Fibroblast of gingiva (primary cell): ENCODE measurements at places on chromosomes 12 and 14.
A peak's percentile ranks its signal among the peaks of the same experiment; 100 is the strongest.

DNA sequence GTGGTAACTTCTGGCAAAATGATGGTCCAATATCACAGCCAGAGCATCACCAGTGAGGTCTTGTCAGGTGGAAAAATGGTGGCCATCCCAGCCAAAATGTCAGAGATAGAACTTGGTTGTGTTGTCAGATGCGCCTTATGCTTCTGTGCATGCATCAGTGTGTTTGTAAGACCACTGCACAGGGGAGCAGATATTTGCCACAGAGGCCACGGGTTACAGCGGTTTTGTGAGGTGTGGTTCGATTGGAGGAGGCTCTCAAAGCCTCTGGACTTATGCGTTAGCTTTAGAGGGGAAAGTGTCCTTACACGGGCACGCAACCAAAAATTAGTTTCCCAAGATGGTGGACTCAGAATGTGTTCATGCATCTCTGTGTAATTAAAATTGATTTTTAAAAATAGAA lies 243.8 kb downstream of the ADGRD1 start:
- DNase-seq, result no peak

DNA sequence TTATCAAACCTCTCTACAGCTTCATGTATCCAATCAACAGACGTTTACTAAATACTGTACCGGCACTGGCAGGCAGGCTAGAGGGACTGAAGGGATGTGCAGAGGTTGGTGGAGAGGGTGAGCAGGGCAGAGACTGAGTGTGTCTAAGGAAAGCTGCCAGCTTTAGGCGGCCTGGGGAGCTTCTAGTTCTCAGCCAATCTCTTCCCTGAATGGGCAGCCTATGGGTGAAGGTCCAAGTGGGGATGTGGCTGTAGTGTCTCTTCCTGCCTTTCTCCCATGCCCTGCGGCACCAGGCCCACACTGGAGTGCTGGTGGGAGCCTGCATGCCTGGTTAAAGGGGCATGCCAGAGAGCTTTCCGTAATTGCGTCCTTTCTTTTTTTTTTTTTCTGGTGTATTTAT lies 239.8 kb downstream of the CACNA1C start:
- DNase-seq, result no peak

- no peak for DNase-seq
These were observed 43.8 kb downstream of the SLC35F4 start for GRCh38 chr14:57822081-57822480.

DNA sequence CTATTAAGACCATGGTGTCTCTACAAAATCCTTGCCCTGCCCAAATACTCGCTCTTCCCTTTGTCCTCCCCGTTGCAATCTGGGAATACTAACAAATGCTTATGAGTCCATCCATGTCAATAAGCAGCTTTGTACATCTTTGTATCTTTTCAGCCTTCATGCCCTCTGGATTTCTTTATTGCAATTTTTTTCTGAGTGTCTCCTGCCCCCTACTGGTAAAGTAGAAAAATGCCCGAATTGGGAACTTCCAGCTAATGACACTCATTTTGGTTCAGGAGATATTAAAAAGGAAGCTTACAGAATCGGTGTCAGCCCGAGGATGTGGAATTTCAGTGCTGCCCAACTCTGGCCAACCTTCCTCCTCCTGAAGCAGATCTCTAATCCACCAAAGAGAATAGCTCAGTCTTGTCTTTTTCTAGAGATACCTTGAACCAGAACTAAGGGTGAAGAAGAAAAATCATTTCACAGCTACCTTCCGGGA lies 46.0 kb downstream of the SH2B3 start:
- DNase-seq, result peak; percentile 54

DNA sequence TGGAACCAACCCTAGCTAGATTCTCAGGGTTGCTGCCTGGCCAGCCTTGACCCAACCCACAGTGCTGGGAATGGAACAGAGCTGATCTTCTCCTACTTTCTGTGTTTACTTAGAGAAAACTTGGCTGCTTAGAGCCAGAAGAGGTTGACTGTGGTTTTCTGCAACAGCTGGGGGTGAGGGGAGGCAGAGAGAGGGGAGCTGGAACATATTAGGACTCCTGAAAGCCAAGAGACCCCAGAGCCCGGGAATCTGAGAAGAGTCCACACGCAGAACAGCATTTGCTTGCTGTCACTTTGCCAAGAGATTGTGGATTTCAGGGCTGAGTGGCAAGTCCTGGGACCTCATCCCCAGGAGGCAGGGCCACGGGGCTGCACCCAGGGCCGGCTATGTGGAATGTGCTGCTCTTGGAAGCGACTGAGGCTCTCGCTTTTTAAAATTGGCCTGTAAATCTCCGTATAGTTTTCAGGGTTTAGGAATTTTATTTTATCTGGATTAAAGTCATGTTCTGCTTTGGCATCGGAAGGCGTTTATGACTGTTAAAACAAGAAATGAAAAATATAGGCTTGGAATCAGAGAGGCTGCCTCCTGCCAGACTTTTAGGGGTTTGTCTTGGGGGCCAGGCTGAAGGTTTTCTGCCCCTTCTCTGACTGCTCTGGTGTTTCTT lies 22.3 kb upstream of the MED13L start:
- DNase-seq, result peak; percentile 46

- no peak for DNase-seq
These were observed 7.4 kb downstream of the ITGB7 start for GRCh38 chr12:53199700-53200099.

DNA sequence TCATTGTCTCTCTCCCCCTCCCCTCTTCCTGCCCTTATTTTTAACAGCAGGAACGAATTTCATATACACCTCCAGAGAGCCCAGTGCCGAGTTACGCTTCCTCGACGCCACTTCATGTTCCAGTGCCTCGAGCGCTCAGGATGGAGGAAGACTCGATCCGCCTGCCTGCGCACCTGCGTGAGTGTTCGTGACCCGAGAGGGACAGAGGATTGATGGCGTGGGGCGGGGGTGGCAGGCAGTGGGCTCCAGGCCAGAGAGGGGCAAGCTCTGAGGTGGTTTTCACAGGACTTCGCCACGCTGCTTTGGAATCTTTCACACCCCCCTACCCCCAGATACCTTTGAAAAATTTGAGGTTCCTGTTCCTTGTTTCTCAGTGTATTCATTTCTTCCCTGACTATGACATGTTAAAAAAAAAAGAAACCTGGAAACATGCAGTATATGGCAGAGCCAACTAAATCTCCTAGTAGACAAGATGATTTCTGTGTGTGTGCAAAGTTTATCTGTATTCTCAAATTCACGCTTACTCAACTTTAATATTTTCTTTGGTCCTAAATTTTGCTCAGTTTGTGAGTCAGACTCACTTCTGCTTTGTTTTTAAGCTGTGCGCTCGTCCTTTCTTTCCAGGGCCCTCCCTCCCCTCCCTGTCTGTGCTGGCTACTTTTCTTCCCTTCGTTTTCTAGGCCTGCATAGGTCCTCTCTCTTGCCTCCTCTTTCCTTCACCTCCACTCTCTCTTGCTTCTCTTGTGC lies 103.1 kb downstream of the ETV6 start:
- DNase-seq, result no peak

- peak; percentile 36 for DNase-seq
These were observed 17.4 kb downstream of the TMPO start for GRCh38 chr12:98532687-98533304.

DNA sequence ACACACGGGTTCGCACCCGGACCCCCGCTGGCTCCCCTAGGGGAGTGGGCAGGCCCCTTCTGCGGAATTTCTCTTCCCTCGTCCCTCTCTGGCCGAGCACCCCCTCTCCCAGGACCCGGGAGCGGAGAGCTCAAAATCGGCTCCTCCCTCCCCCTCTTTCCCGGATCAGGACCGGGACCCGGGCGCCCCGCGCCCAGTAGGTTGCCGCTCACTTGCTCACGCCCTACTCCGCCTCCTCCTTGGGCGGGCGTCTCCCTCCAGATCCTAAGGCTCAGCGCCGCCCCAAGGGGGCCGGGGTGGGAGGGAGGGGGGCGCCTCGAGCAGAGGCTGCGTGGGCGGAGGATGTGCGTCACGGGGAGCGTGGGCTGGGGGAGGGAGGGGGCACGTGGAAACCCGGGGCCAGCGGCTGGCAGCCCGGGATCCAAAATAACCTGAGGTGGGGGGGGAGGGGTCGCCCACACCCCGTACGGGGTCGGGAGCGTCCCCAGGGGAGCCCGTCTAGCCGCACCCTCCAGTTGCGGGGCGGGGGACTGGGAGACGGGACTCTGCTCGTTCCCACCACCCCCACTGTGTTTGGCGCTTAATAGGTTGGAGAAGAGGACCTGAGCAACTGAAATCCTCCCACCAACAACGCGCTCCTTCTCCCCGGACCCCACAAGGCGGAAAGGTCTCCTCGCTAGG lies 1.8 kb upstream of the NAB2 start:
- peak; percentile 92 for DNase-seq
